ENCODE measurements at places on chromosomes 2 and 18. TPM values are rescaled to one million over a fixed set of nuclear protein-coding genes. Genes with fewer than 3 reads are reported as not detected.

The LDLRAD4 gene
- total RNA-seq = 78.2 TPM

The ALLC gene
- not detected for total RNA-seq

The CYRIA gene
- 2.1 TPM for total RNA-seq

The EGR4 gene
- not detected for total RNA-seq

The ZNF532 gene
- 123 TPM for total RNA-seq

The CCBE1 gene
- 1.8 TPM for total RNA-seq

The PARD6G gene
- total RNA-seq = 10.9 TPM

The PDE11A gene
- 2.4 TPM for total RNA-seq

The L3MBTL4 gene
- total RNA-seq = 0.41 TPM

The NPAS2 gene
- total RNA-seq = 21.7 TPM

The G6PC2 gene
- not detected for total RNA-seq

The ZNF385B gene
- total RNA-seq = 0.25 TPM

The HOXD13 gene
- total RNA-seq = not detected

The POTEJ gene
- total RNA-seq = not detected

The PLEKHA3 gene
- total RNA-seq = 39.4 TPM

The MAP3K19 gene
- total RNA-seq = not detected

The CIB4 gene
- total RNA-seq = not detected

The HTR2B gene
- total RNA-seq = not detected

The CNTNAP5 gene
- total RNA-seq = not detected

The TXNDC2 gene
- total RNA-seq = 0.28 TPM

The GBX2 gene
- total RNA-seq = 16.7 TPM

The MLPH gene
- 6.1 TPM for total RNA-seq

The RASGRP3 gene
- total RNA-seq = 3.0 TPM

The B3GNT7 gene
- total RNA-seq = 1.9 TPM

The FSHR gene
- total RNA-seq = not detected

The ABCG5 gene
- not detected for total RNA-seq

The GCKR gene
- not detected for total RNA-seq

The GKN1 gene
- 0.37 TPM for total RNA-seq

The SH3BP4 gene
- 51.9 TPM for total RNA-seq

The RAB12 gene
- total RNA-seq = 41.3 TPM

The C2orf74 gene
- total RNA-seq = 10.4 TPM

The FOXI3 gene
- total RNA-seq = not detected

The CXCR1 gene
- not detected for total RNA-seq

The TRIM43 gene
- not detected for total RNA-seq

The UGT1A6 gene
- not detected for total RNA-seq

The GNAL gene
- total RNA-seq = 5.9 TPM

The CDK15 gene
- total RNA-seq = 3.6 TPM

The CTLA4 gene
- total RNA-seq = not detected

The CHRND gene
- not detected for total RNA-seq

The CYS1 gene
- 7.0 TPM for total RNA-seq

The MRPL44 gene
- total RNA-seq = 24.6 TPM

The GALNT3 gene
- total RNA-seq = 4.2 TPM

The TTR gene
- not detected for total RNA-seq

The MARCO gene
- not detected for total RNA-seq

The DOK1 gene
- total RNA-seq = 46.0 TPM

The TTL gene
- 68.8 TPM for total RNA-seq

The IL36RN gene
- not detected for total RNA-seq

The TNP1 gene
- not detected for total RNA-seq

The ASB1 gene
- total RNA-seq = 37.9 TPM

The OTX1 gene
- not detected for total RNA-seq

The DAPL1 gene
- 1.4 TPM for total RNA-seq

The IL1RL2 gene
- 0.46 TPM for total RNA-seq

The FKBP1B gene
- total RNA-seq = 16.2 TPM

The MPHOSPH10 gene
- 36.2 TPM for total RNA-seq

The C2orf78 gene
- not detected for total RNA-seq

The C2orf76 gene
- 9.6 TPM for total RNA-seq

The UGT1A8 gene
- not detected for total RNA-seq
